ENCODE measurements at places on chromosomes 4 and X. TPM values are rescaled to one million over a fixed set of nuclear protein-coding genes. Genes with fewer than 3 reads are reported as not detected.

The GUCY1B1 gene
- total RNA-seq: 0.20 TPM

The NOA1 gene
- 15.5 TPM for total RNA-seq

The TCEAL5 gene
- total RNA-seq: not detected

The CXCL11 gene
- 2.6 TPM for total RNA-seq

The SH3RF1 gene
- 18.4 TPM for total RNA-seq

The TRIM2 gene
- total RNA-seq: 12.7 TPM

The RLIM gene
- 53.7 TPM for total RNA-seq

The MAGEE1 gene
- total RNA-seq: 0.56 TPM

The NLGN4X gene
- not detected for total RNA-seq

The ITGB1BP2 gene
- 1.4 TPM for total RNA-seq

The CORIN gene
- 0.56 TPM for total RNA-seq
